ENCODE measurements at places on chromosomes 3 and 15. TPM values are rescaled to one million over a fixed set of nuclear protein-coding genes. Genes with fewer than 3 reads are reported as not detected.

DNA sequence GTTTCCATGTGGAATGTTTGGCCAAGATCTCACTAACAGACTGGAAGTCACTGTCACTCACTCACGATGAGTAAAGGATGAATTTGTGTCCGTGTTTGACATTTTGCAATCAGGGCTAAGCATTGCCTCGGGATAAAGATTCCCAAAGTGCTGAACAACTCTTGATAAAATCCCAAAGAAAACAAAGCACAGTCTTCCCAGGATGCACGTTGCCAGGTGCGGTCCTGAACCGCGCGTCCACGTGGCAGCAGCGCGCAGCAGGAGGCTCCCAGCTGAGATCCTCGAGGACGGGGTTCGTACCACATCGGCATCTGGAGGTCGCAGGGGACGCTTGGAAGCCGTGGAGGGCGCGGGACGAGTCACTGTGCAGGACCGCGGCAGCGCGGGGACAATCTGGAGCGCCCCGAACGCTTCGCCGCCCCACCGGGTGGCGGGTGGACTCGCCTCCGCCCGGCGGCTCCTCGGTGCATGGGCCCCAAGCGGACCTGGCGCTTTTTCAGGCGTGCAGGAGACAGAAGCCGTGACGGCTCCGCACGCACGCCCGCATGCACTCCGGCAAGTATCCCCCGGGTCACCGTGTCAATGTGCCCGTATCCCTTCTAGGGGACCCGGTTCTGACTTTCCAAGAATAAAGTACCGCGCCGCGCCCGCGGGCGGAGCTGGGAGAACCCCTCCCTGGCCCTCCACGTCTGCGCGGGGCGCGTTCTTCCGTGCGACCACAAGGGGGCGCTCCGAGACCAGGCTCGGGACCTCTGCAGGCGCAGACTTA, 17.7 kb downstream of the CPN2 start:
- no peak for DNase-seq

DNA sequence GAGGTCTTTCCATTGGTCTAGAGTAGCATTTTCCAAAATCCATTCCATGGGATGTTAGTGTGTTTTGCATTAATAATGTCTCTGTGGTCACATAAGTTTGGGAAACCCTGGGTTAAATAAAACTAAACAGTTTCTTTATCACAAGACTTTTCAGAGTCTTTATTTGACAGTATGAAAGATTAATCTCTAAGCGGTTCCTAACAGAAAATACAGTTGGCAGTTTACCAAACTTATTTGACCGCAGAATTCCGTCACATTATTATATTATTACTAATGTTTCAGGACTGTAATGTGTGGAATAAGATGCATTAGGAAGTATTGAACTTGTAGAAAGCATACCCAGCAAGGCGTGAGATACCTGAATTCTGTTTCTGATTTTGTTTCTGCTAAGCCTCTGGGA, 71.5 kb upstream of the ADAMTSL3 start:
- DNase-seq = no peak

DNA sequence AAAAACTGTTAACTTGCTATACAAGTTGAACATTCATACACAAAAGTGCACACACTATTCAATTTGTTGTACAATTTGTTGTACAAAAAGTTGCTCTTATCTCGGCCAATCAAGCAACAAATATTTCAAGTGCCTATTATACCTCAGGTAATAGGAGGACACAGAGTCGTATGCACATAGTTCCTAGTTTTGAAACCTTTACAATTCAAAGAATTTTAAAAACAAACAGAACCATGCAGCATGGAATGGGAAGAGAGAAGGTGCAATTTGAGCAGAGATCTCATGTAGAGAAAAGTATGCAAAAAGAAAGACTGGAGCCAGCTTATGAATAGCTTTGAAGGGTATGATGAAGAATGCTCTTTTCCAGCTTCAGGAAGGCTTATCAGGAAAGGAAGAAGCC, 46.5 kb upstream of the ARPP19 start:
- DNase-seq = no peak

GRCh38 chr3:51961602-51962569, 5.4 kb downstream of the PCBP4 start:
- no peak for DNase-seq

DNA sequence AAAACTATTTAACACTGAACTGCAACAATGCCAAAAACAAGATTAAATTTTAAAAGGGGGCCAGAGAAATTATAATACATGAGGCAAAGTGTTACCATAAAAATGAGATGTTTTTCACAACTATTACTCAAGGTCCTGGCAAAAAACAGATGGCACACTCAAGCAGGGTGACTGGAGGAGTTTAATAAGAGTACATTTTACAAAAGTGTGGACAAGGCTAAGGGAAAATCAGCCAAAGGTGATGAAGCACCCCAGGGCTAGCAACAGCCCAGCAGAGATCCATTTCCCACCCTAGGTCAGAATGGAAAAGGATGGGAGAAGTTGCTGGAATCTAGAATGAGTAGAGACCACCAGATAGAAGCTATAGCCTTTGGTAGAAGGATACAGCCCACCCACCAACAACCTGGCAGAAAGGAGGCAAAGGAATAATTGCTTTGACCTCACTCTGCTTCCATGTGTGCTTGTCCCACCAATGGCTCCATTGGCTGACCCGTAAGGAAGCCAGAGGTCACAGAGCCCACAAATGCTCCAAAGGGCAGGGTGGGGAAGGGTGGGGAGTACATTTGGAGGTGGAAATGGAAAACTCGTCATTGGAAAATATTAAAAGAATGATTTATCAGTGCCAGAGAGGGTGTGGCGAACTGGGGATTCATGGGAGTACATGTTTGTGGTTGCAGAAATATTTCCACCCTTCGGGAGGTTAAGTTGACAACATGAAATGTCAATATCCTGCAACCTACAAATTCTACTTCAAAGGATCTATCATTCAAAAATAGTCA, 161.0 kb upstream of the UBE2E2 start:
- no peak for DNase-seq

DNA sequence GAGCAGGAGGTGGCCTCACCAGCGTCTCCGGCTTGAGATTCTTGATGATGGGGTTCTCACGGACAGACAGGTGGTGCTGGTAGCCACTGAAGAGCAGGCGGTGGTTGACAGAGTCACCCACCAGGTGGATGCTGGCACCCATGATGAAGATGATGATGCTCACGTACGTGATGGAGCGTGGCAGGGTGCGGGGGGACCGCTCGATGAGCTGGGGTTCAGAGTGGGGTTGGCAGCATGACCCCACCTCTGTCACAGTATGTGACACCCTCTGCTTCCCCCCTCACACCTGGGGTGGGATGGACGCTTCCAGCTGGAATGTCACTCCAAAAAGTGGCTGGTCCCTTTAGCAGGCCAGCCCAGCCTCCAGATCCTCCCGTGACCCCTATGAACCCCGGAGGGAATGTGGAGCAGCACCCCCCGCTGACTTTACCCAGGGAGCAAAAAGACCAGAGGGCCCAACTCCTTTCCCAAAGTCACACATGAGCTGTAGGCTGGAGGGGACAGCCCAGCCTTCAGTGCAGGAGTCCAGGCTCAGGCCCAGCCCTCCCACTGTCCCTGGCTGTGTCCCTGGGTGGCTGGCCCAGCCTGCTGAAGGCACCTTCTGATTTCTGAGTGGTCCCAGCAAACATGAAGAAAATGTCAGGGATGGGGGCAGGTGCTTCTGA, 6.7 kb upstream of the CALML4 start:
- DNase-seq = no peak

GRCh38 chr3:50648313-50648712, 26.4 kb upstream of the DOCK3 start:
- DNase-seq = no peak

DNA sequence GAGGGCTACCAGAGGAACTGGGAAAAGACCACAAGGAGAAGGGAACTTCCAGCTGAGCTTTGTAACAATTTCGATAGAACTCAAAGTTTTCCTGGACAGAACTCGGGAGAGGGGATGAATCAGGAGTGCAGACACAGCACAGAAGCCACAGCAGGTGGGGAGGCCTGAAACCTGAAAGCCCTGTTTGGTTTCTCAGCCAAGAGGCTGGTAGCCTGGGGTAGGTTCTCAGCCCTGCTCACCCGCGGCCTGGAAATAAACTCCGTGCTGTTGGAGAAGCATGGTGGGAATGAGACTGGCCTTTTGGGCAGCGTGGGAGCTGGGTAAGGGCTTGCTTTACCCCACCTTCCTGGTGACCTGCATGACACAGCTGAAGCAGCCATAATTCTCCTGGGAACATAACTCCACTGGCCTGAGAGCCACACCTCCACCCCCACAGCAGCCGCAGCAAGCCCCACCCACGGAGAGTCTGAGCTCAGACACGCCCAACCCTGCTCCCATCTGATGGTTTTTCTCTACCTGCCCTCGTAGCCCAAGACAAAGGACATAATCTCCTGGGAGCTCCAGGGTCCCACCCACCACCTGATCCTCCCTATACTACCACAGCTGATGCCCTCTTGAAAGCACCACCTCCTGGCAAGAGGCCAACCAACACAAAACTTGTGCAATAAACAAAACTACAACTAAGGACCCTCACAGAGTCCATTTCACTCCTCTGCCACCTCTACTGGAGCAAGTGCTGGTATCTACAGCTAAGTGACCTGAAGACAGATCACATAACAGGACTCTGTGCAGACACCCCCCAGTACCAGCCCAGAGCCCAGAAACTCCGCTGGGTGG, 52.5 kb upstream of the CHRM5 start:
- DNase-seq = no peak

GRCh38 chr3:30943206-30943605, 48.7 kb upstream of the GADL1 start:
- no peak for DNase-seq

- no peak for DNase-seq
These were observed 1216.9 kb upstream of the GBE1 start for GRCh38 chr3:82978368-82978767.

- no peak for DNase-seq
These were observed 14.2 kb upstream of the DIPK2A start for GRCh38 chr3:143957453-143957852.

DNA sequence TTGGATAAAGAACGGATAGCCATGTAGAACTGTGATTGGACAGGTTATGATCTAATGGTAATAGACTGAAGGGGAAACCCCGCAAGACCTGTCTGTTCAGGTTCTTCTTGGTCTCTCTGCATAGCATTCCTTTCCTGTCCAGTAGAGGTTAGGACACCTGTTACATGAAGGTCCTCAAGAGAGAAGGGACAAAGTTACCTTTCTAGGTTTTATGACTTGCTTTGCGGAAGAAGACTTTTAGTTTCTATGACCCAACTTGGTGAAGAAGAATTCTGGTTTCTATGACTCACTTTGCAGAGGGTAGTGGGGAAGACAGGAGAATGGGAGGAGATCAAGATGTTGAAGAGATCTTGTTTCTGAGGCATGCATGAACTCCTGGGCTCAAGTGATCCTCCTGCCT, 97.9 kb upstream of the C3orf80 start:
- DNase-seq = no peak

GRCh38 chr15:80328496-80328895, 75.7 kb upstream of the ARNT2 start:
- no peak for DNase-seq

DNA sequence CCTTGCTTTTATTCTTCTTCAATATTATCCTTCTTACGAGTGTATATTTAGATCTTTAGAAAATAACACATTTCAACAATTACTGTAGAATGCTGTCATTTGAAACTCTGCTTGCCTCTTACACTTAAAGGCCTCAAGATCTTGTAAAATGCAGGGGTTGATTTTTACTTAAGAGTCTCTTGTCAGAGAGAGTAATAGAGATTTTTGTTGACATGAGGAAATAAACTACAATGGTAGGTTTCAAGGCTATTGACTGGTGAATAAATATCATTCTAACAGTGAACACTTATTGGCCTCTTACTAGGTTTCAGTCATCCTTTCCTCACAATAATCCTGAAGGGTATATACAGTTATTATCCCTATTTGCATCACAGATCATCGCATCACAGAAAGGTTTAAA, 344.6 kb downstream of the GBE1 start:
- no peak for DNase-seq

DNA sequence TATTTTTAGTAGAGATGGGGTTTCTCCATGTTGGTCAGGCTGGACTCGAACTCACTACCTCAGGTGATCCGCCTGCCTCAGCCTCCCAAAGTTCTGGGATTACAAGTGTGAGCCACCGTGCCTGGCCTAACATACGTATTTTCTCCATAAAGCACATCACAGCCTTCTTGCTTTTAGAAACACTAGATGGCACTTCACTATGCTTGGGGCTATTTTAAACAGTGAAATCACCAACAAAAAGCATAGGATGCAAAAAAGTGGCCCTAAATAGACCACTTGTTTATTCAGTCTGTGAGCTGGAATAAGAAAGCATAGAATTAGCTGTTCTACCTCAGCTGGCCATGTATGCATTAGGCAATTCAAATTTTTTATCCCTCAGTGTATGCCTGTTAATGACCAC, 46.0 kb downstream of the PRICKLE2 start:
- DNase-seq = no peak

GRCh38 chr15:74988007-74988800, 7.2 kb upstream of the SCAMP5 start:
- DNase-seq = no peak

DNA sequence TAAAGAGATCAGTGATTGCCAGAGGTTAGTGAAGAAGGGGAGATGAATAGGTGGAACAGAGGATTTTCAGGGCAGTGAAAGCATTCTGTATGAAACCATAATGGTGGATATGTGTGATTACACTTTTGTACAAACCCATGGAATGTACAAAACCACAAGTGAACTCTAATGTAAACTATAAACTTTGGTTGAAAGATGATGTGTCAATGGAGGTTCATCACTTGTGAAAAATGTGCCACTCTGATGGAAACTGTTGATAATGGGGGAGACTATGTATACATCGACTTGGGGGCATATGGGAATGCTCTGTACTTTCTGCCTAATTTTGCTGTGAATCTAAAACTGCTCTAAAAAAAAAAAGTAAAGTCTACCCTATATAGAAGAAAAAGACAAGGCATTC, 68.7 kb upstream of the ARHGEF3 start:
- no peak for DNase-seq

RAB11A gene
- 151 TPM for total RNA-seq

ADAMTS7 gene
- 2.5 TPM for total RNA-seq

FBXO40 gene
- not detected for total RNA-seq

SERINC4 gene
- not detected for total RNA-seq

ITIH1 gene
- 0.98 TPM for total RNA-seq

IL17RC gene
- total RNA-seq = 66.3 TPM

RAB6B gene
- total RNA-seq = 3.7 TPM

BCHE gene
- total RNA-seq = 2.9 TPM

DAPK2 gene
- total RNA-seq = 50.3 TPM

Data from vagina (tissue), 2 donors.